ENCODE measurements at places on chromosomes 12 and 14.

GRCh38 chr14:97077687-97078086 lies 280.5 kb downstream of the VRK1 start:
- no peak for DNase-seq

GRCh38 chr12:6614513-6615172 lies 7.5 kb upstream of the CHD4 start:
- no peak for DNase-seq

DNA sequence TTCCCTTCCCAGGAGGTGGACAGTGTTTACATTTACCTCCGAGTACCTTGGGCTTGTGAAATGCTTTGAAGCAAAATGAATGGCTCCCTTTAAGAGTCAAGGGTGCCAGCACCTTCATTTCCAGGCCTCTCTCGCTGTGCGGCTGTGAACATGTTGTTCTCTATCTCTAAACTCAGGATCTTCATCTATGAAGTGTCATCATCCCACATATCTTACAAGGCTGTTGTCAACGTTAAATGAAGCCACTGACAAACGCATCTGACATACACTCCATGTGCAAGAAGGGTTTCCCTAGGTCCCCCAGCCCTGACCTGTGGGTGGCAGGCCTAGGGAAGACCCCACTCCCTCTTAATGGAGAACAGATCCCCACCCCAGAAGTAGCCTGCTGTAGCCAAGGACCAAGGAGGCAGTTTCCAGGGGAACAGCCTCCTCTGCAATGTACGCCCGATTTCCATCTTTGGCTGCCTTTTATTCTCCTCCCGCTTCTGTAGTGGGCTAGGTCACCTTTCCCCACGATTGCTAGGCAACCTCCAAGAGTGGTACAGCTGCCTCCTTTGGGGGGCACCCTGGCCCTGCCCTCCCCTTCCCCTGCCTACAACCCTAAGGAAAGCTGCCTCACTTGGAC lies 7.6 kb downstream of the ACTN1 start:
- DNase-seq = no peak

- no peak for DNase-seq
Measured at GRCh38 chr12:30794591-30795409, 40.0 kb upstream of the CAPRIN2 start.

GRCh38 chr14:63361790-63362189 lies 43.1 kb upstream of the GPHB5 start:
- no peak for DNase-seq

DNA sequence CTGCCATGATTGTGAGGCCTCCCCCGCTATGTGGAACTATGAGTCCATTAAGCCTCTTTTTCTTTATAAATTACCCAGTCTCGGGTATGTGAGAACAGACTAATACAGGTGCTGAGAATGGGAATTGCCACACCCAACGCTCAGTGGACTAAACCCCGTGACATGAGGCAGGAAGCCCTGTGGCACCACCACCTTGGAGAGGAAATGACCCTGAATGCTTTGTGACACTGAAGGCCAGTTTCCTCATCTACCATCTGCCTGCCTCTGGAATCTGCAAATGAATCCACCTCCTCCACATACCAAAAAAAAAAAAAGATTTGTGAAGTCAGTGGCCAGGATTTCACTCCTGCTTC lies 41.6 kb downstream of the NT5DC3 start:
- no peak for DNase-seq

- no peak for DNase-seq
Measured at GRCh38 chr12:111992464-111992863, 20.5 kb downstream of the TMEM116 start.

DNA sequence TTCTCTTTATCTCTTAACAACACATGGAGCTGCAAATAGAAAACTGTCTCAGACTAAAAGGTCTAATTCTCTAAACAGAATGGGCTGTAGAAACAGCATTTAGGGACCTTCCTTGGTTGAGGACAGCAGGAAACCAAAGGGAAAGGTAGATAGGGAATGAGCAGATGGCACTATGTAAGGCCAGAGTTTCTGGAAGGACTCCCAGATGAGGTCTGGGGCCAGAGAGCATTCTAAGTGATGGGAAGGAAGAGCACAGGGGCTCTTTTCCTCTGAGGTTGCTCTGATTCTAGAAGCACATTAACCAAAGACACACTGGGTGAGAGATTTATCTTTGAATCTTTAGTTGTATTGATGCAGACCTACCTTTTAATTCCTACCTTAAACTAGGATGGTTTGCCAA lies 79.4 kb downstream of the TPH2 start:
- no peak for DNase-seq

GRCh38 chr14:58865514-58866281 lies 227.9 kb downstream of the DACT1 start:
- no peak for DNase-seq

- no peak for DNase-seq
Measured at GRCh38 chr12:21384261-21384660, 11.6 kb downstream of the IAPP start.

DNA sequence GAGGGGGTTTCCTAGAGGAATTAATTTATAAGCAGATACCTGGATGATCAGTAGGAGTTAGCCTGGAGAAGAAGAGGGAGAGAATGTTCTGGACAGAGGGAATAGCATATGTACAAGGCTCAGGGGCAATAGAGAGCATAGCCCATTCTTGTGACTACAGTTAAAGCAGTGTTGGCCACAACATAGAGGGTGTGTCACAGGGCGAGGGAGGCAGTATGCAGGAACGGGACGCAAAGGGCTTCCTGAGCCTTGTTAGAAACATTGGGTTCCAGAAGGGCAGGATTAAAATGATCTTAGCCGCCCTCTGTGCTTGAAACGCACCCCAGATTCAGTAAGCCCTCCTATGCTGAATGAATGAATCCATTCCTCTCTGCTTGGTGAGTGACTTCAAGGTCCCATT lies 142.2 kb upstream of the PWP1 start:
- no peak for DNase-seq
